NCI-H510A treated with DMSO at 0.1 percent for 48 hours (cell line): ENCODE measurements at places on chromosomes 12 and 14.

DNA sequence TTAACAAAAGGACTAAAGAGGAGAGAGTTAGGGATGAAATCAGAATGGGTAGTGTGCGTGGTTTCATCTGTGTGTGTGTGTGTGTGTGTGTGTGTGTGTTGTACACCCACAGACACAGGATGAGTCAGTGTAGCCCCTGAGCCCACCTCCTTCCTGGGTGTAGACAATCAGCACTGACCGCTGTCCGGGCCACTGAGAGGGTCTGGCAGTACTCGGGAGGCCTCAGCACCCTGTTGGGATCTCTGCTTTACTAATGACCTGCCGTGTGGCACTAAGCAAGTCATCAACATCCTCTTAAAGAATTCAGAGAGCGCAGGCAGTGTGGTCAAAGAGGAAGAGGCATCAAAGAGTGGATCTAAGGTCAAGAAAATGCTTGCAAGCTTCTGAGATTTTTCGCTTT is 112.6 kb downstream of the PRMT8 start:
- no peak for DNase-seq

DNA sequence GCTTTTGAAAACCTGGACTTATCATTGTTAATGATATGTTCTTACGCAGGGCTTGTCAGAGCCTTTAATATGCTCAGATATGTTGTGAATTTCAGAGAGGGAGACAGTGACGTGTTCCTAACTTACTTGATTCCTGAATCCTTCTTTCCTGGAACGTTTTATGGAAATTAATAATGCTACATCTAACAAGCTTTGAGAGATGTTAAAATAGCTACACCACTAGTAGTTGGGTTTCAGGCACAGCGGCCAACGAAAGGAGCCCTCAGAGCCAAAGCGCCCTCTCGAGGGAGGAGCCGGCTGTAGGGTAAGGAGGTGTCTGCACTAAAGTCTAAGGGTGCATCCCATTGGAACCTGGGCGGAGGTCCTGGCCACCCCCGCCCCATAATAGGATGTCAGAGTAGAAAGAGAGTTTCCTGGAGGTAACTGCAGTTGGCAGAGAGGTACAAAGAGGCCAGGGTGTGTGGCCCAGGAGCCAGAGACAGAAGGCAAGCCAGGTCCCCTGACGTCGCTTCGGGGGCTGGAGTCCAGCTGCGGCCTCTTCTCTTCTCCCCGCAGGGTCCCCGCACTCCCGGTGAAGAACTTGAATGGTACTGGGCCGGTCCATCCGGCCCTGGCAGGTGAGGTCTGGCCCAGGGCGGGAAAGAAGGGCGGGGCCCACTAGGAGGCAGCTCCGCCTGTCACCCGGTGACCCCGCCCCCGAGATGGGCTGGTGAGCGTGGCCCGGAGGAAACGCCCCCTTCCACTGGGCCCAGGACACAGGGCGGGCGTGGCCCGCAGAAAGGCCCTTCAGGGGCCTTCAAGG is 36.3 kb downstream of the DTX1 start:
- no peak for DNase-seq

GRCh38 chr12:12705838-12706520 is 10.0 kb upstream of the GPR19 start:
- DNase-seq: no peak

- no peak for DNase-seq
Observed at GRCh38 chr14:103057028-103057371, 349 bp downstream of the CDC42BPB start.
